Stimulated activated naive CD8-positive, alpha-beta T cell treated with anti-CD3 and anti-CD28 coated beads, Interleukin-15, Interleukin-2, amounts not matched to agents 100 U/mL and 50 U/mL, for 24 hours (primary cell): ENCODE measurements at places on chromosomes 16 and 17.

GRCh38 chr16:30964574-30965226 lies 7.1 kb downstream of the SETD1A start:
- no peak for DNase-seq

DNA sequence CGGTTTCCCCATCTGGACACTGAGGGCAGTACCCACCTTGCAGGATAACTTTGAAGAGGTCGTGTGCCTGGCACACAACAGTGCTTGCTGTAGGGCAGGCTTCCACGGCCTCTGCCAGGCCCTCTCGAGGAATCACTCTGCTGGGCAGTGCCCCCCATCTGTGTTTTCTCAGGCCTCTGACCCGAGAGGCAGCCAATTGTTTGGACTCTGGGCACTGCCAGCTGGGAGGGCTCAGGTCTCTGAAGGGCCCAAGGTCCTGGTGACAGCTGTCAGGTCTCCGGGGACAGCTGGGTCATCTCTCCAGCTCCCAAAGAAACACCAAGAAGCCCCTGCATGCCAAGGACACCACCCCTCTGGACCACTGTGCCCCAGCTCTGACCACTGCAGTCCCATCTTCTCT lies 1.0 kb upstream of the RAB26 start:
- DNase-seq, result no peak

GRCh38 chr17:1239210-1239609 lies 31.0 kb upstream of the BHLHA9 start:
- DNase-seq, result no peak

DNA sequence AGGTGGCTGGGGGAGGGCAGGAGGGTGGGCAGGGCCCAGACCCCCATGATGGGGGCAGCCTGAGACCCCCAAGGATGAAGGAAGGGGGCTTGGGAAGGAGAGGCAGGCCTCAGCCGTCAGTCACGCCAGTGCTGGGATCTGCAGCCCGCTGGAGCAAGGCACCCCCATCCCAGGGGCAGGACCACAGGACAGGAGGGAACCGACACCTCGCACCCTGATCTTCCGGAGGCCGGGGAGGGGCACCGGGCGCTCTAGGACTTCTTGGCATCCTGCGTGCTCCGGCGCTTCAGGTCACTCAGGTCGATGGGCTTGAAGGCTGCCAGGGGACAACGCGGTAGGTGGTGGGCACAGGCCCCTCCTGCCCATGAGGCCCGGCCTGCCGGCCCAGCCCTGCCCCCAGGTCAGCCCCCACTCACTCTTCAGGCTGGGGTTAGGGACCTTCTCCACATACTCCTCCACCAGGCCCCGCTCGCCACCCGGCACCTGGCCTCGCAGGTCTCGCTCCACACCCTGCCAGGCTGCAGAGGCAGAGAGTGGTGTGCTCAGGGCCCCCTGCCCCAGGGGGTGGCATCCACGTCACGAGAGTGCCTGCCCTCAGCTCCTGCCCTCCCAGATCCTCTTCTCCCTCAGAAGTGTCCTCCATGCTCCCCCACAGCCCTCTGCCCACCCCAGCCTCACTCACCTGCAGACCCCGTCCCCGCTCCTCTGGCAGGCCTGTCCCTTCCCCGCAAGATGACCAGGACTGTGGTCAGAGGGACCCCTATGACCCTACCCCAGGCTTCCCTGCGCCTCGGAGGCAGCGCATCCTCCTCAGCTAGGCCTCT lies 9.9 kb downstream of the MCRIP1 start:
- DNase-seq, result no peak

DNA sequence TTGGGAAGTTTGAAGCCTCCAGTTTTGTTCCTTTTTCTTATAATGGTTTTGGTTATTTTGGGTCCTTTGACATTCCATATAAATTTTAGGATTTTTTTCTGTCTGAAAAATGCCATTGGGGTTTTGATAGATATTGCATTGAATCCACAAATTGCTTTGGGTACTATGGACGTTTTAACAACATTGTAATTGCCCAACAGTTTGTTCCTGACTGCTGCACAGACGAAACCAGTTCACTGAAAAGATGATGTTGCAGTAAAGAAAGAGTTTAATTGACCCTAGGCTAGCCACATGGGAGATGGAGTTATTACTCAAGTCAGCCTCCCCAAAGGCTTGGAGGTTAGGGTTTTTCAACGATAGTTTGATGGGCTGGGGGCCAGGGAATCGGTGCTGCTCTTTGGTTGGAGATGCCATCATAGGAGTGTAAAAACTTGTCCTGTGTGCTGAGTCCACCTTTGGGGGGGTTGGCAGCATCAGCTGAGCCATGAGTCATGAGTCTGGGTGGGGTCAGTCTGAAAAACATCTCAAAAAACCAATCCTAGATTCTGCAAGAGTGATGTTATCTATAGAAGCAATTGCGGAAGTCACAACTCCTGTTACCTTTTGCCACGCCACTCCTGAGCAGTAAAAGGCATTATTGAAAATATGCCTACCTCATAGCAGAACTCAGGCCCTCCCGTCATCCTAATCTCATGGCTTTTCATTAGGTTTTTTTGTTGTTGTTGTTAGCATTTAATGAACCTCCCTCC lies 2.7 kb upstream of the PRSS41 start:
- DNase-seq, result no peak

DNA sequence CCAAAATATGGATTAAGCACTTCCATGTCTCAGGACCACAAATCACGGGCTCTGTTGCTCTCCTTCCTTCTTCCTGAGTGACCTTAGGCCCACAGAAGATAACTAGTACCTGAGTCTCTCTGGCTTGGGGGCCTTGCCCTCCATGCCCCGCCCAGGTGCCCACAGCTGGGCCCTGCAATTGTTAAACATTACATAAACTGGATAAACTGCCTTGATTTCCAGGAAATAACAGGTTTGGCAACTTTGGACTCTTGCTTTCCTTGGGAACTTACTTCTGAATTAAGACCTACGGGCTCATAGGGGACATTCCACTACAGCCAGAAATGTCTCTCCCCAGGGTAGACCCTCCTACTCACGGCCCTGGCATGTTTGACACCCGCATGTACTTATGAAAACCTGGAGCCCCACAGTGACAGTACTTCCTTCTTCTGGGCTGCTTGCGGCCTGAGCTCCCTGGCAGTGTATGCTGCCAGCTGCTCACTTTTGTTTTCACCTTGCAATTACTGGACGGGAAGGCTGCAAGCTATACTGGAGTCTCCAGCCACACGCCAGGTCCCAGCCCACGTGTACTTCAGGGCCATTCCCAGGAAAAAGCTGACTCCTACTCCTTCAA lies 2.3 kb upstream of the UBALD2 start:
- DNase-seq, result peak; percentile 54

GRCh38 chr17:52537421-52537820 lies 378.9 kb upstream of the CA10 start:
- DNase-seq, result no peak

- no peak for DNase-seq
Measured at GRCh38 chr16:51880776-51881175, 666.2 kb downstream of the TOX3 start.

GRCh38 chr17:76568811-76569221 lies 16.8 kb downstream of the ST6GALNAC2 start:
- no peak for DNase-seq

DNA sequence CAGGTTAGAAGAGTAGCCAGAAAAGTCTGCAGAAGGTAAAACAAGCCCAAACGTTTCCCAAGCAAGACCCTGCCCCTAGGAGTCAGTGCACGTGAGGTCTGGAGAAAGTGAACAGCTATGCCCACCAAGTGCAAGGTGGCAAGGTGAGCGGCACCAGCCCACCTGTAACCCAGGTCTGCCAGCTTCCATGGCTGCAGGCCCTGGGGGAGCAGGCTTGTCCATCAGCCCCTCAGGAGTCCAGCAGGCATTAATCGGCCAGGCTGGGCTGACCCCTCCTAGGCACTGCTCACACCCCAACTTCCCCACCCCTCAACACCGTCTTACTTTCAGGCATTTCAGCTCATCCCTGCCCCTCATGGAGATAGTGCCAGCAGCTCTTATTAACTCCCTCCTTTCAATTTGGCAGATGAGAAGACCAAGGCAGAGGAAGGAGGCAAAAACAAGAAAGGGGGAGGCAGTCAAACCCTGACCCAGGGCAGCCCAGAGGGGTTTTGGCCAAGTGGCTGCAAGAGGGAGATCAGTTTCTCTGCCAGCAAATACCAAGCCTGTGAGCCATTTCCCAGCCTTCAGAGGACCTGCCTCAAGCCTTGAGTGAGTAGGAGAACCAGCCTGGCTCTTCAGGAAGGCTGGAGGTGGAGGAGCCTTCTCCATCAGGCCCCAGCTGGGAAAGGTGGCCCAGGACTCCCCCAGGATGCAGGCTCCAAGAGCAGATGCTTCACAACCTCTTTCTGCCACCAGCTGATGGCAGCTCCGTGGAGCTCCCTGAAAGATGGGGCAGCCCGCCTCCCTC lies 14.7 kb downstream of the BEAN1 start:
- DNase-seq, result no peak

DNA sequence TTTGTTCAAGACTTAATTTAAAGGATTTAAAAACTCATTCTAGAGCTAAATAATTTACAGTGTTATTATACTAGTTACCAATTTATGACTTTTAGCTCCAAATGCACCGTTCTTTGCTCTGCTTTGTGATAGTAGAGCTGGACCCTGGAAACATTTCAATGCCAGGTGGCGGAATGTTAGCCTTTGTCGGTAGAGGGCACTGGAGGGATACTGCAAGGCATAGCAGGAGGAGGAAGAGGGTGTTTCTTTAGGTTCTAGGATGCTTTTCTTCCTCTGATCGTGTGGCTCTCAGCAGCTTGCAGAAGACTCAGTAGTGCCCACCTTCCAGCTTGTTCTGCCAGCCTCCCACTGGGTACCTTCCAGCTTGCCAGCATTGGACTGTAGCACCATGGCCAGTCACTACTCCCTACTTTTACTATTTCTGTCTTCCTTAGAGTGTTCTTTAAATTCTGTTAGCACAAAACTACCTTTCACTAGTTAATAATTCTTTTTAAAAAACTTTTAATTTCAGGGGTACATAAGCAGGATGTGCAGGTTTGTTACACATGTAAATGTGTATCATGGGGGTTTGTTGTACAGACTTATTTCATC lies 325.3 kb downstream of the UTP18 start:
- no peak for DNase-seq

DNA sequence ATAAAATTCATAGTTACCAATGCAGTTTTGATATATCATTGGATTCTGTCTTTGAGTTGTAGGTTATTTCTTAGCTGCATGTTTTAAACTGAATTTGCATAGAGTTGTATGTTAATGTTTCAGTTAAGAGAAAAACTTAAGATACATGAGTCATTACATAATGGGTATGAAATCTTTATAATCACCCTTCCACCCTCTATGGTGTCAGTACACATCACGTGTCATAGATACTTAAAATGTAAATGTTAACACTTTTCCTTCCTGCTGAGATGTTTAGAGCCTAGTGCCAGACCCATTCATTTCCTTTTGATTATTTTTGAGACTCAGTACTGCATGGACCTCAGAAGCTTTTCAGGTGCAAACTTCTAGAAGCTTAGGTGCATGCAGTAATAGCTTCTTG lies 20.5 kb downstream of the ZNF207 start:
- no peak for DNase-seq

GRCh38 chr17:57999496-58000017 lies 7.5 kb downstream of the SRSF1 start:
- DNase-seq, result no peak

DNA sequence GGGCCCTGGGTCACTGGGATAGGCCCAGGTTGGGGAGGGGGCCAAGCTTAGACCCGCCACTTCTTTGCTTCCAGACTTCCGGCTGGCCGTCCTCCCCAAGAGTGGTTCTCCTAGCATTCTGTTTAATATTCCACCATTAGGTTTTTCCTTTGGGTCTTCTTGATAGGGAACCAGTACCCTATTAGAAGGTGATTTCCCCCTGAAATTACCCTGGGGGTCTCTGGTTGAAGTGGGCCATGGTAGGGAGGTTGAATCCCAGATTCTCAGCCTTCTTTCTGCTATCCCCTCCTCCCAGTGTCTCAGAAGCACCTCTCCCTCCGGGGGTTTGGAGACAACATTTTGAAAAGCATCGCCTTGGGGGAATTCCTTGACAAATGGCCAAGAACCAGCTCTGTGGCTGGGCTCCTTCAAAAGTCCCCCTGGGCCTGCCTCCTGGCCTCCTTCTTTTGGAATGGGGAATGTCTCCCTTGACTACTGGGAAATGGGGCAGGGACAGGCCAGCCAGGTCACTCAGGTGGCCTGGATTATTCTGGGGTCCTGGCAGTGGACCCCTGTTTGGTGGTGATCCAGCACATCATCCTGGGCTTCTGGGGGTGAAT lies 5.7 kb downstream of the LASP1 start:
- no peak for DNase-seq

- no peak for DNase-seq
Measured at GRCh38 chr17:77375108-77375916, 234.5 kb downstream of the SEC14L1 start.

DNA sequence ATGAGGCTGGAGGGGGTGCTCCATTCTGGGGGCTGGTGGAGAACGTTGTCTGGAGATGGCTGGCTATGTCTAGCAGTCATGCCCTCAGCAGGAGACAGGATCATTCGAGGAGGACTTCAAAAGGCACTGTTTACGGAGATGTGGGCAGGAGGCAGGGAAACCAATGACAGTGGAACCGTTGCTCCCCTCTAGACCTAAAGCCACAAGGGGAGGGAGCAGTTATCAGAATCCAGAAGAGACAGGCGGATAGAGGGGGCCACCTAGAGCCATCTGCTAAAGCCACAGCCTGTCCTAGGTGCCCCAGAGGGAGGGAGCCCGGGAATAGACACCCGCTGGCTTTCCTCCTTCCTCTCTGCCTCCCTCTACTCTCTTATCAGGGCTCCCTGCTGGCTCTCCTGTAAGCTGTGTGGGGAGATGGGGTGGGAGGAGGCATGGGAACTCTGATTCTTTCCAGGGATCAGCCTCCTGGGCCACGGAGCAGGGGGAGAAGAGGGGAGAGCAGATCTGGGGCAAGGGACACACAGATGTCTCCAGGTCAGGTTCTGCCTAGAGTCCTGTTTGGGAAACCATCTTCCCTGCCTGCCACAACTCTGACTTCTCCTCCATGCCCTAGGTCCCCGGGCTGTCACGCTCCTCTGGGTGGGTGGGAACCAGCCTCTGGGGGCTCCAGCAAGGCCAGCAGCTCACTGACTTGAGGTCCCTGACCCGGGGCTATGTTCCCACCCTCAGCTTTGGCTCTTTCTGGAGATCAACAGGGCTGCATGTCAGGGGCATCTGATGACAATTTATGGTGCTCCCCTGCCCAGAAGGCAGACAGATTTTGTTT lies 42.3 kb downstream of the IRX3 start:
- no peak for DNase-seq

DNA sequence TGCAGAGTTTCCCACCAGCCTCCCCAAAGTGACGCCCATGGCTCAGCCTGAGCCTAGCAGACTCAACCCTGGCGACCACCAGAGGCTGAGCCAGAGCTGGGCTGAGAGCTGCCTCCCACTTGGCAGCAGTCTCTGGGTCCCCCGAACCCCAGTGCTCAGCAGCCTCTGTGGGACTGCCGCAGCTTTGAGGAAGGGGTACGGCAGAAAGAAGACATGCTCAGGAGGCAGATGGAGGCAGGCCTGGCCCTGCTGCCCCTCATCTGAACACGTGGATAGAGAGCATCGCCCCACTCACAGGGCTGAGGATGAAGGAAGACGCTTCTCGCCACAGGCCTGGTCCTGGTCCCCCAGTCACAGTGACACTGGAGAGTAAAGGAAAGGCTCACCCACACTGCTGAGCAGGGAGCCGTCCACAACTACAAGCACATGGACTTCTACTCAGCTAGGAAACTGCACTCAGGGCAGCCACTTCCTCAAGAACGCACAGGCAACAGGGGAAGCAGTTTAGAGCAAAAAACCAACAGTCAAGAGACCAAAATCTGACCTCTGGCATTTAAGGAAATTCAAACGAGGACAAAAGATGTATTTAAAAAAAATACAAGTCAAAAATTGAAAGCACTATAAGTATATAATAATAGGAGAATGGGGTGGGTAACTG lies 45.2 kb upstream of the GSG1L start:
- no peak for DNase-seq

- DNase-seq, result peak; percentile 93
Measured at GRCh38 chr17:82297714-82298537, 19.5 kb downstream of the CD7 start.

- DNase-seq, result no peak
Measured at GRCh38 chr16:79007614-79008013, 592.9 kb downstream of the MAF start.
